Activated CD4-positive, CD25-positive, alpha-beta regulatory T cell (primary cell): ENCODE measurements at places on chromosomes 4 and X.

DNA sequence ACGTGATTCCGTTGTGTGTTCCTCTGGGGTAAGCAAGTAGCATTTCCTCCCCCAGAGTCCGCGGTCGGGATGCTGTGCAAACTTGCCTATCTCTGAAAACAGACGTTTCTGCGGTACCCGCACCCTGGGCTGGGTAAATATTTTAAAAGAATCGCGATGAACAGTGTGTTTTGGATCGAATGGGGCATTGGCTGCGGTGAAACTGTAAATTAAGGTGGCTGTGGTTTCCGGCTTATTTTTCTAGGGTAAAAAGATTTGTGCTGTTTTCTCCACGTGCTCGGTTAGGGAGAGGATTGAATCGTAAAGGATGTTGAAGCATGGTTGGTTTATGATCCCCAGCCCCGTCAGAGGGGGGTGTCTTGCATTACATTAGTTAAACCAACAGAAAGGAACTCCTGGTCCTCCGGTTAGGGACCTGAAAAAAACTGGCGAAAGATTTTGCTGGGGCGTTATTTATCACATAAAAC is 1.2 kb downstream of the HHIP start:
- no peak for DNase-seq

- DNase-seq = peak; percentile 68
Measured at GRCh38 chr4:152100379-152101201, 339.8 kb upstream of the GATB start.

GRCh38 chrX:13254076-13254785 is 65.6 kb downstream of the ATXN3L start:
- DNase-seq = no peak

- DNase-seq = no peak
Measured at GRCh38 chr4:77817304-77818072, 1.7 kb downstream of the CNOT6L start.

GRCh38 chrX:36568946-36569345 is 439.2 kb upstream of the FAM47C start:
- DNase-seq = no peak
